Activated CD8-positive, alpha-beta memory T cell treated with anti-CD3 and anti-CD28 coated beads, Interleukin-2, amount 10 ng/mL, durations not matched to agents 7 days and 5 days (primary cell): ENCODE measurements at places on chromosomes 6 and 20. TPM values are rescaled to one million over a fixed set of nuclear protein-coding genes. Genes with fewer than 3 reads are reported as not detected.

SKIC2 gene
- total RNA-seq, result 93.2 TPM

IRAK1BP1 gene
- 2.6 TPM for total RNA-seq

DEFB124 gene
- not detected for total RNA-seq

HLA-DMB gene
- 22.7 TPM for total RNA-seq

- H3K4me1 ChIP-seq, result peaks cover 3% of the 10 kb centered on the region
- peaks cover 4% of the 10 kb centered on the region for H3K36me3 ChIP-seq
- no peak overlapping the region for H3K4me3 ChIP-seq
Observed at GRCh38 chr6:89921691-89922090, 27.4 kb downstream of the GJA10 start.

DNA sequence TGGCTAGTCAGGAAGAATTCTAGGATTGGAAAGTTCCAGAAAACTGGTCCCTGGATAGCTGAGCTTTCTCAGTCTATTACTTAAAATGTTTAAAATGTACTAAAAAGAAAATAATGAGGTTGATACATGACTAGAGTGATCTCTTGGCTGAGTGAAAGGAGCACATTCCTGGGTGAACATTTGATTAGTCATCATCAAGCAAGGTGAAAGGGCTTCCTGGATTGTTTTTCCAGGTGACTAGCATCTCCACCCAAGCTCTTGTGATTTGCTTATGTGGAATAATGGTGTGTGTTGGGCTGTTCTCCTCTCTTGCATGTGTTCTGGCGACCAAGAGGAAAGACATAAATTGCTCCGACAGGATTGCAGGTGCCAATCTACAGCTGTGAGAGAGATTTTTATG is 42.9 kb downstream of the PKIB start:
- no peaks in the 10 kb centered on the region for H3K36me3 ChIP-seq
- no peaks in the 10 kb centered on the region for H3K27me3 ChIP-seq
- no peak overlapping the region for H3K4me3 ChIP-seq
- no peaks in the 10 kb centered on the region for H3K4me1 ChIP-seq
- no peak for DNase-seq

- no peak for DNase-seq
- no peak overlapping the region for H3K27ac ChIP-seq
- no peak overlapping the region for H3K4me3 ChIP-seq
- no peaks in the 10 kb centered on the region for H3K36me3 ChIP-seq
Observed at GRCh38 chr20:1979106-1979778, 14.6 kb downstream of the PDYN start.

DNA sequence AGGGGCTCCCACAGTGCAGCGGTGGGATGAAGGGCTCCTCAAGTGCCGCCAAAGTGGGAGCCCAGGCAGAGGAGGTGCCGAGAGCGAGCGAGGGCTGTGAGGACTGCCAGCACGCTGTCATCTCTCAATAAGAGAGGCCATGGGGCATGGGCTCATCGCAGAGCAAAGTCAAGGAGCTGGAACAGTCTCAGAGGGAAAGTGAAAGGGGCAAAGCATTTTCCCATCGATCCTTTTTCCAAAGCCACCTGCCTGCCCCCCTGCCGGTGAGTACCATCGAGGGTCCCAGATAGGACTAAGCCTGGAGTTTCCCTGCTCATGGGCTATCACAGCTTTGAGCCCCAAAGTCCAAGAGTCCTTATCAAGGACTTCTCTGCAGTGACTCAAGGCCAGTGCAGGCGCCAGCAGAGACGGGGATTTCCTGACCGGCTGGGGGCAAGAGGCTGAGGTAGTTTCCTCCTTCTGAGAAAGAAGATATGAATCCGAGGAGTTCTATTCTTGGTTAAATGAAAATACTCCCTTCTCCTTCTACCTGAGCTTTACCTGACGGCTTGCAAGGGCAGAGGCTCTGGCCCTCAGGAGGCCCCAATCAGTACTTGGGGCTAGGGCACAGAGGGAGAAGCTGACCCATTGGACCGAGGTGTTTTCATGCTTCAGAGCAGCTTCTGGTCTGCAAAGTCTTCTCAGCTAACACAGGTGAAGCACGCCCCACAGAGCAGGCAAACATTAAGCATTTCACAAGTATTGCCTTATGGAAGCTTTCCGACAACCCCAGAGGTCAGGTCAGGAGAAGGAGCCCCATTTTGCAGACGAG is 22.6 kb downstream of the ETV7 start:
- no peaks in the 10 kb centered on the region for H3K27me3 ChIP-seq
- no peak for DNase-seq
- H3K4me1 ChIP-seq, result peaks cover 19% of the 10 kb centered on the region
- no peak overlapping the region for H3K27ac ChIP-seq

DNA sequence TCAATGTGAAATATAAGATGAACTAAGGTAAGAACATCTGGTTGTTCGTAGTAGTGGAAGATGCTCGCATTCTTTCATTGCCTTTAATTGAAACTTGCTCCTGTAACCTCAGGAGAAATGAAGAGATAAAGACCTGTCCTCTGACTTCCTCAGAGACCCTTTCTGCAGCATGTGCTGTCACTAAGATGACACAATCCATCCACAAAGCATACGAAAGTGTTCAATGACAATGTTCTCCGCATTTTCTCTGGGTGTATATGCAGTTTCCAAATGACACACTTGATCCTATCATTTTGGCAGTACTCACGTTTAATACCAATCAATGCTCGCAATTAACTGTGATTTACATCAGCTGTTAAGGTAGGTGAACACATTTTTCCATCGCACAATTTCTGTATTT is 65.8 kb downstream of the PRL start:
- no peaks in the 10 kb centered on the region for H3K4me1 ChIP-seq
- H3K27ac ChIP-seq, result no peak overlapping the region
- no peaks in the 10 kb centered on the region for H3K27me3 ChIP-seq
- H3K4me3 ChIP-seq, result no peak overlapping the region

- H3K27me3 ChIP-seq, result peaks cover 10% of the 10 kb centered on the region
- no peaks in the 10 kb centered on the region for H3K4me1 ChIP-seq
- no peaks in the 10 kb centered on the region for H3K36me3 ChIP-seq
- no peak overlapping the region for H3K4me3 ChIP-seq
- no peak for DNase-seq
Observed at GRCh38 chr6:145147559-145147958, 587.8 kb downstream of the EPM2A start.

- H3K4me1 ChIP-seq, result no peaks in the 10 kb centered on the region
- no peak overlapping the region for H3K27ac ChIP-seq
- no peak overlapping the region for H3K4me3 ChIP-seq
- H3K36me3 ChIP-seq, result no peaks in the 10 kb centered on the region
Observed at GRCh38 chr20:17061715-17062114, 165.1 kb upstream of the PCSK2 start.

- no peaks in the 10 kb centered on the region for H3K27me3 ChIP-seq
- H3K4me1 ChIP-seq, result no peaks in the 10 kb centered on the region
- H3K4me3 ChIP-seq, result no peak overlapping the region
- no peak overlapping the region for H3K27ac ChIP-seq
- H3K36me3 ChIP-seq, result no peaks in the 10 kb centered on the region
Observed at GRCh38 chr6:84353459-84354423, 126.3 kb upstream of the CEP162 start.

DNA sequence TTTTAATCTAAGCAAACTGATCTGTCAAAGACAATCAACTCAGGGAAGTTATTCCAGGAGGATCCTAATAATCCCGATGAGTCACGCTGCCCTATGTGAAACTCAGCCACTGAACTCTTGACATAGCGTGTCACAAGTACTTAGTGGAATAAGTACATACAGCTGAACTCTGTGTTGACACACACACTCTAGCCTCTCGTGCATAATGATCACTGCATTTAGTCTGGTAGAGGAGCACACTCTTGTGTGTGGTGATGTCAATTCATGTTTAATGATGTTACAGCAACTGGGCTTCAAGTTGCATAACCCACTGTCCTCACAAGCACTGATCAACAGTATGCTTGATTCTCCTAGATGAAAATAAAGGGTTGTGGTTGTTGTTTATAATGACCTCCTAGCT is 148.3 kb downstream of the HACE1 start:
- no peaks in the 10 kb centered on the region for H3K4me1 ChIP-seq
- H3K36me3 ChIP-seq, result peaks cover 4% of the 10 kb centered on the region
- no peak for DNase-seq
- H3K4me3 ChIP-seq, result no peak overlapping the region
- H3K27me3 ChIP-seq, result no peaks in the 10 kb centered on the region
